ENCODE measurements at places on chromosomes 4 and X.

DNA sequence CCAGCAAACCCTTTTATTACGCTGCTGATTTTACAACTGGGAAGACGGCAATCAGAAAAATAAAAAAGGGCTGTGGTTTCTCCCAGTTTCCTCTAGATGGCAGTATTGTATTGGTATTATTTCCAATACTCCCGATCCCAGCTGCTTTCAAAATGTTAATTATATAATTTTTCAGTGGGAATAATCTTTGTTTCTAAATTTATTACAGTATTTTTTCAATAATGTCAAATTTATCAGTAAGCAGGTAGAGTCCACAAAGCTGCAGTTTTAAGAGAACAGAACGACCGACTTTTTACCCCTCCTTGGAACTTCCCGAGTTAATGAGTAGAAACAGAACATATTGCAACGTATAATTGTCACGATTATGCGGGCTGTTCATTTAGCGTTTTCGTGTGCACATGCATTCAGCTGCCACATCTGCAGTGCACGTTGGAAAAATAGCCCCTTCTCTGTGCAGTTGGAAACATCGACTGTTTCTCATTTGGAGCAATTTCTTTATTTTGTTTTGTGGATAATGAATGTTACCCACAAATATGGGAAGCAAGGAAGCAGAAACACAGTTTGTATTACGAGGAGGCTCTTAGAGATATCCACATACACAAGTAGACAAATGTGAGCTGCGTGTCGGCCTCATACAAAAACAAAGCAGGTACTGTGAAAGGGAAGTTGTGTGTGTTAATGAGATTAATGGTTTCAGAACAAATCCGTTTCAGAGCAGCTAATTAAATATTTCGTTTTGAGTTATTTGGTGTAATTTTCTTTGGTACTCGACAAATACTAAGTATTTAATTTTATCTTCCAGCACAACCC lies 188.0 kb downstream of the STIM2 start:
- no peak for DNase-seq
- no peaks in the 10 kb centered on the region for H3K36me3 ChIP-seq
- no peaks in the 10 kb centered on the region for H3K27me3 ChIP-seq
- H3K27ac ChIP-seq: no peak overlapping the region

GRCh38 chr4:48275247-48275646 lies 5.6 kb upstream of the TEC start:
- no peaks in the 10 kb centered on the region for H3K27me3 ChIP-seq
- DNase-seq: no peak
- no peak overlapping the region for H3K4me3 ChIP-seq
- no peaks in the 10 kb centered on the region for H3K36me3 ChIP-seq

DNA sequence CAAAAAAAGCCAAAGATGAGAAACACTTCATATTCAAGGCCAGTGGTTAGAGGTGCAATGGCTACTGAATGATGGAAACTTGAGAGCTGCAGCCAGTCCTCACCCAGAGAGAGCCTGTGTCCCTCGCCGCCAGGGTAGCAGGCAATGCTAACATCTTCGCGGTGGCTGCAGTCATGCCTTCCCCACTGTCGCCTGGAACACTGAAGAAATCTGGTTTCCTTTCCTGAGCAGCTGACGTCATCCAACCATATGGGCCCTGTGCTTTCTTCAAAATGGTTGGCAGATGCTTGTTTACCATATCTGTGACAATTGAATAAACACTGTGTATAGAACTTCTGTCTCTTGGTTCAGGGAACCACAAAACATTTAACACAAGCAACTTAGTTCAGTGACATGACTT lies 39.7 kb downstream of the PRSS12 start:
- no peaks in the 10 kb centered on the region for H3K27me3 ChIP-seq
- H3K27ac ChIP-seq: no peak overlapping the region
- no peak for DNase-seq
- no peaks in the 10 kb centered on the region for H3K36me3 ChIP-seq

GRCh38 chrX:116409219-116409618 lies 27.2 kb upstream of the SLC6A14 start:
- H3K4me1 ChIP-seq: no peaks in the 10 kb centered on the region
- H3K36me3 ChIP-seq: no peaks in the 10 kb centered on the region
- H3K27ac ChIP-seq: no peak overlapping the region

Data from body of pancreas (tissue), 4 donors.